ENCODE measurements at places on chromosomes 3 and 15. TPM values are rescaled to one million over a fixed set of nuclear protein-coding genes. Genes with fewer than 3 reads are reported as not detected.

DNA sequence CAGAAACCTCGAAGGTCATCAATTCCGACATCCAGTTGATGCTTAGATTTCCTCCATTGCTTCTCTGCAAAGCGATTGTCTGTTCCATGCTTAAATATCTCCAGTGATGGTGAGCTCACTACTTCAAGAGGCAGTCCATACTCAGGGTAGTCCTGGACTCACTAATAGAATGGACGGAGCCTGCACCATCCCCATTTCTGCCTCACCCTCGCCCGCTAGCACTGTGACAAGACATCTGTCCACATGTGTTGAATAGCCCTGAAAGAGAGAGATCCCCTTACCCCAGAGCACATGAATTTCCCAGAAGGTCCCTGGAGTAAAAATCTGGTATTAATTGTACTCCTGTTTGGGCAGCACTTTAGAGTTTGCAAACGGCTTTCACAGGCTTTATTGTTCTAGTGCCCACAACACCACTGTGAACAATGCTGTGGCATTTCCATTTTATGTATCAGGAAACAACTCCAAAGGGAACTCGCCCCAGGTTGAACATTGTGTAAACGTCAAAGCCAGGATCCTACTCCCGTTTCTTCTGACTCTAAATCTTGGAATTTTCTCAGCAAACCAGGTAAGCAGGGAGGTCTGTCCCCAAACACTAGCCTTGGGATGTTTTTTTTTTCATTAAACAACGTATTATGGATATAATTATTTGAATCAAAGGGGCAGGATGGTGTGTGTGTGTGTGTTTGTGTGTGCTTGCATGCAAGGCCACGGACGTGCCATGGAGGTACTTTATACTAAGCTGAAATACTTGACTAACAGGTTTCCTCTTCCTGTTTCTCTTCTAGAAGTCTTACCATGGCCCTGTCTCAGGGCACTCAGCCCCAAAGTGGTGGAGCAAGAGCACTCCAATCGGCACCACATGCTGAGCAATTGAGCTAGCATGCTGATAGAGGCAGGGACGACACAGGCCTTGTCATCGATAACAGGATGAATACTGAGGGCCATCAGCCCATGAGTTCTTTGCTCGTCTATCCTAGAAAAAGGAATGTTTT is 198.3 kb downstream of the OPA1 start:
- DNase-seq = no peak

- no peak for DNase-seq
Measured at GRCh38 chr3:194395778-194396538, 3.1 kb downstream of the GP5 start.

DNA sequence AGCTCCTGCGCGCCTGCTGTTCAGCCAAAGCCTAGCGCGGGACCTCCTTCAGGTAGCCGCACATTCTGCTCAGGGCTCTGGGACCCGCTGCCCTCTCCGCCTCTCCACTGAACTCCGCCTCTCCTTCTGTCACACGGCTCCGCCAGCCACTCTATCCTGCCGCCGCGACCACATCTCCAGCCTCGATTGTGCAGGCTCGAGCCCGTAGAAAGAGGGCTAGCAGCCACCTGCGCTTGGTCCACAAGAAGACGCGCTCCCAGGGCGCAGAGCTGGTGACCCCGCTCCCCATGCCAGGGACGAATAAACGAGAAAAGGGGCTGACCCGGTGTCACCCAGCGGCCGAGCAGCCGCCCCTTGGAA is 1.1 kb upstream of the VIPR1 start:
- no peak for DNase-seq

- DNase-seq = peak; percentile 59
Measured at GRCh38 chr3:15055019-15055557, 10.0 kb downstream of the MRPS25 start.

- no peak for DNase-seq
Measured at GRCh38 chr15:24696842-24697241, 21.3 kb downstream of the NPAP1 start.

The USP13 gene
- total RNA-seq = 3.0 TPM

Data from CD8-positive, alpha-beta T cell (primary cell).